Body of pancreas (tissue), 4 donors: ENCODE measurements at places on chromosomes 5 and 9. TPM values are rescaled to one million over a fixed set of nuclear protein-coding genes. Genes with fewer than 3 reads are reported as not detected.

GRCh38 chr9:106625259-106625789 lies 237.6 kb upstream of the ZNF462 start:
- no peaks in the 10 kb centered on the region for H3K36me3 ChIP-seq
- no peak overlapping the region for H3K27ac ChIP-seq
- no peaks in the 10 kb centered on the region for H3K4me1 ChIP-seq
- H3K27me3 ChIP-seq, result no peaks in the 10 kb centered on the region

DNA sequence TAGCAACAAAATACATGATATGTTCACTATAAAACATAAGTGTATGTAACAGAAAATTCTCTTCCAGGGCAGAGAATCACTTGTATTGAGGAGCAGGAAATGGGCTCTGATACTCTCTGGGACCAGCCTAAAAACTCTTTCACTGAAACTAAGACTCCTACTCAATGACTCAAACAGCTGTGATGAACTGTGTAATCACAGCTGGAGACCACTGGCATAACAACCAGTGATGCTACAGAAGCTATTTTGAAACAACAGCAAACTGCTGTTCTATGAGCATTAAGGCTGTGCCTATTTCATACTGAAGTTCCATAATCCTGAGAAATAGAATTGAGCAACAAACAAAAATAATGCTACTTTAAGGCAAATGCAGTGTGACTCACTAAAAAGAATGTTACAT lies 594.0 kb downstream of the HINT1 start:
- no peak overlapping the region for H3K4me3 ChIP-seq
- DNase-seq, result no peak
- no peaks in the 10 kb centered on the region for H3K27me3 ChIP-seq
- no peaks in the 10 kb centered on the region for H3K36me3 ChIP-seq
- H3K27ac ChIP-seq, result no peak overlapping the region
- H3K4me1 ChIP-seq, result no peaks in the 10 kb centered on the region

GRCh38 chr5:71573591-71573990 lies 13.5 kb upstream of the MCCC2 start:
- no peaks in the 10 kb centered on the region for H3K27me3 ChIP-seq
- no peak for DNase-seq
- no peak overlapping the region for H3K4me3 ChIP-seq
- H3K27ac ChIP-seq, result no peak overlapping the region
- H3K36me3 ChIP-seq, result no peaks in the 10 kb centered on the region

GRCh38 chr5:83133797-83134196 lies 56.5 kb downstream of the XRCC4 start:
- no peak overlapping the region for H3K27ac ChIP-seq
- DNase-seq, result no peak

- H3K27me3 ChIP-seq, result no peaks in the 10 kb centered on the region
- no peak for DNase-seq
- no peaks in the 10 kb centered on the region for H3K36me3 ChIP-seq
- H3K4me3 ChIP-seq, result no peak overlapping the region
- H3K27ac ChIP-seq, result peak overlapping the region; percentile 38
Observed at GRCh38 chr9:133528001-133528875, 3.5 kb upstream of the MYMK start.

DNA sequence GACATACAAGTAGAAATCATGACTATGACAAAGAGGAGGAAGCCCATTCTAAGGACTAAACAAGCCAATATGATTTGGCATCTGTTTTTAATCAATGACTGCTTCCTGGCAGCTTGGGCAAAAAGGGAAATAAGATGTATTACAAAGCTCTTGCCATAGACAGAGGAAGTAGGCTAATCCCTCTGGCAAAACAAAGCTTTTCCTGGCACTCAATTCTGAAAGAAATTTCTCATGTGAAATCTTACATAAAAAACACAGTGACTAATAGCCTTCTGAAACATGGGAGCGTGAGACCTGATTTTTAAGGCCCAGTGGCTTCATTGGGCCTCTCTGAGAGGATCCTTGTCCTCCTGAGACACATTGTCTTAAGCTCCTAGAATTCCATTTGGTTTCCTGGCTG lies 93.6 kb downstream of the COL23A1 start:
- no peaks in the 10 kb centered on the region for H3K4me1 ChIP-seq
- no peaks in the 10 kb centered on the region for H3K27me3 ChIP-seq
- H3K36me3 ChIP-seq, result no peaks in the 10 kb centered on the region
- DNase-seq, result no peak
- no peak overlapping the region for H3K27ac ChIP-seq

DNA sequence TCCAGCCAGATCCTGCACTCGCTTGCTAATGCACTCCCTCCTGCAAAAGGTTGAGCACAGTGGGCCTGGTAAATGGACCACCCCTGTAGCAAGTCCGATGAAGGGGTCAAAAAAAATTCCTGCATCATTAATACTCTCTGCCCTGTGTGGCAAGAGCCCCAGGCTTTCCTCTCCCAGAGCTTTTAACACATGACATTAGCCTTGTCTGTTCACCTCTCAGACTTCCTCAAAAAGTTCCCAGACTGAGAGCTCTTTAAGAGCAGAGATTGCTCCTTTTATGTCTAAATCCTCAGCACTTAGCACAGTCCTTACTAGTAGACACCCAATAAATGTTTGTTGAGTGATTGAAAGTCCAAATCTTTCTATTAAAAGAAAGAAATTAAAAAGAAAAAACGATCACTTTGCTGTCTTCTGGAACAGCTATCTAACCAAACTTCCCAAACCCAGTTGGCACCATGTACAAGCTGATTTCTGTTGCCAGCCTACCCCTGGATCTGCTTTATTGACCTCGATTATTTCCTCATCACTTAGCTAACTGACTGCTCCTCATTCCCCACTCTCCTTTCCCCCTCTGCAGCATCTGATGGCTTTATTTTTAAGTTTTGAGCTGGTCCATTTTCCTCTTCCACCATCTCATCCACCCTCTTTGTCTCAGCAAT lies 209.8 kb downstream of the ENC1 start:
- peaks cover 27% of the 10 kb centered on the region for H3K4me1 ChIP-seq
- H3K27ac ChIP-seq, result no peak overlapping the region
- no peaks in the 10 kb centered on the region for H3K27me3 ChIP-seq
- H3K4me3 ChIP-seq, result no peak overlapping the region
- DNase-seq, result no peak
- H3K36me3 ChIP-seq, result no peaks in the 10 kb centered on the region

- H3K27ac ChIP-seq, result no peak overlapping the region
- H3K27me3 ChIP-seq, result no peaks in the 10 kb centered on the region
- H3K36me3 ChIP-seq, result no peaks in the 10 kb centered on the region
Observed at GRCh38 chr5:135242866-135243555, 156.0 kb downstream of the MACROH2A1 start.

- H3K27ac ChIP-seq, result no peak overlapping the region
- peaks cover 7% of the 10 kb centered on the region for H3K4me1 ChIP-seq
- H3K27me3 ChIP-seq, result no peaks in the 10 kb centered on the region
- peaks cover 21% of the 10 kb centered on the region for H3K36me3 ChIP-seq
- DNase-seq, result no peak
Observed at GRCh38 chr9:34087370-34087769, 38.7 kb upstream of the UBAP2 start.

DNA sequence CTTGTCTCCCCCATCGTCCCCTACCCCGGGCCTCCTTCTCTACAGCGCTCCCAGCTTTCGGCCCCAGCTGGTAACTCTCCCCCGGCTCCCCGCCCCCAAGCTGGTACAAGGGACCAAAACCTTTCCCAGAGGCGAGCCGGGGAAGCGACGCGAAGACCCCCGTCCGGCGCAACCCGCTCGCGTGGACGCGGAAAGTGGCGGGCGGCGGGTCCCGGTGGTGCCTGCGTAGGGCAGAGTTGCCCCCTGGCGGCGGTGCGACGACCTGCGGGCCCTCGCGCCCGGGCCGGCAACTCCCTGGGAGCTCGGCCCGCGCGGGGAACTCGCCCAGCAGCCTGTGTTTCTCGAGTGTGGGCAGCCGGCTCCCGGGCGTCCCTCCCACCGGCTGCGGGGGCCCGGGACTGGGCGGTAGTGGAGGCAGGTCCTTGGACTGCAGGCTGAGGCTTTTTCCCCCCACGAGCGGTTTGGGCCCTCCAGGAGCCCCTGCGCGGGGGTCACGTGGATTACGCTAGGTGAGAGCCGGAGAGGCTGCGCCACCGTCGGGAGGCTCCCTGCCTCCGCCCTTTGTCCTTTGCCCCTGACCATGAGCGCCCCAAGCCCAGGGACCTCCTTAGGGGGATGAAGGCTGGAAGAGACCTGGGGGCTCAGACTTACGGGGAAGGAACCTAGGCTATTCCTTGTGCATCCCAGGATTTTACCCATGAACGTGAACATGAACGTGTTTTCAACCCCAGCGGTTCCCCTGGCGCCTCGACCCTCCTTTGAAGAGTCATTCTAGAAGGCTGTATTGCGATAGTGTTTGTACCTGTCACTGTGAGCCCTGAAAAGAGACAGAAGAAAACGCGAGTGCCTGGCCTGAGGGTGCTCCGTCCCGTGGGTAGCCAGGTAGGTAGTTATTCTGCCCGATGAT lies 2.9 kb upstream of the FOXD1 start:
- H3K4me1 ChIP-seq, result peaks cover 21% of the 10 kb centered on the region
- H3K36me3 ChIP-seq, result no peaks in the 10 kb centered on the region
- no peak overlapping the region for H3K4me3 ChIP-seq
- H3K27me3 ChIP-seq, result peaks cover 38% of the 10 kb centered on the region
- no peak overlapping the region for H3K27ac ChIP-seq

DNA sequence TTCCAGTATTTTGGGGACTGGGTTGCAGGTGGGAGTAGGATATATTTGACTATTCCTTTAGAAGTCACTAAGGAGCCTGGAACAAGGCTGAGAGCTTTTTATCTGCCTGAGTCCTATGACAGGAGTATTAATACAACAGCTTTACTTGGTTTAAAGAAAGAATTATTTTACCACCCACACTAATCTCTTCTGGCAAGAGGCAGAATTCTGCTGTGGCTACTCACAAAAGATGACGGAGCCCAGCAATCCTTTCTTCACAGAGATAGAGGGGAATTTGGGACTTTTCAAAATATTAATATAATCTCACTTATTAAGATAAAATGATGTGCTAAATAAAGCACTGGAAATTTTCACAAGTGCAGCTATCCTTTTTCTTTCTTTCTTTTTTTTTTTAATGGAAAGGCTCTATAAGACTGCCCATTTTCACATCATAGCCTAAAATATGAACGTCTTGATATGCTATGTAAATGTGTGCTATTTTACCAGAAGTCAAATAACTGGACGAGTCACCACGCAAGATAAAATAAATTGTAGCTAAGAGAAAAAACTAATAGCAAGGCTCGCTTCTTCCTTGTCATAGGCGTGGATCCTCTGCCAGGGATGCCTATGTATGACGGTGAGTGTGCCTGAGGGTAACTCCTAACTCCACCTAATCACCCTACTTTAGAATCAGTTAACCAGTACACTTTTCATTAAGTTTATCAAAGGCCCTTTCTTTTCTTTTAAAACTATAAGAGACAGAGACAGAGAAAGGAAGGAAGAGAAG lies 76.3 kb downstream of the ZNF608 start:
- peaks cover 58% of the 10 kb centered on the region for H3K4me1 ChIP-seq
- DNase-seq, result no peak
- no peaks in the 10 kb centered on the region for H3K27me3 ChIP-seq
- no peaks in the 10 kb centered on the region for H3K36me3 ChIP-seq

GRCh38 chr5:151463137-151464029 lies 16.0 kb downstream of the SLC36A1 start:
- no peak for DNase-seq
- no peaks in the 10 kb centered on the region for H3K4me1 ChIP-seq
- H3K4me3 ChIP-seq, result no peak overlapping the region
- H3K27me3 ChIP-seq, result no peaks in the 10 kb centered on the region
- no peak overlapping the region for H3K27ac ChIP-seq

DNA sequence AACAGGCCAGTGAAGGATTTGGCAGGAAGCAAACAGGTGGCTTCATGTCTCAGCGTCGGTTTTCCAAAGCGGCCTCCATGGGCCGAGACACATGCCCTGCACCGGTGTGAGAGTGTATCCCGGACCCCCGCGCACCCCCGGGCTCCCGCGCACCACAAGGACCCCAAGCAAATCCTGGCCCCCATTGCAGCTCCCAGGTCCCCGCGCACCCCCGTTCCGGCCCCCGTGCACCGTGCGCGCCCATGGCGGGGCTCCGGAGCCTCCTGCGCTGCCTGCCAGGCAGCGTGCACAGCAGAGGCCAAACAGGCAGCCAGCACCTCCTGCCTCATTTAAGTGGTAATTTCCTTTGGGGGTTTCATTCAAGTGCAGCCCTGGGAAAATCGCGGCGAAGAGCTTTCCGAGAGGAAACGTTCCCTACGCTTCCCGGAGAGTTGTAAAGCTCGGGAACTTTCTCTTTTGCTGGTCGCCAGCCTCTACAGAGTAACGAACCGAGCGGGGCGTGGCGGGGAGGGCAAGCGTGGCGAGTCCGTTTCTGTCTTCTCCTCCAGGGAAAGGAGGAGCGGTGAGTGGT lies 145.5 kb upstream of the SLC24A2 start:
- H3K36me3 ChIP-seq, result no peaks in the 10 kb centered on the region
- H3K4me1 ChIP-seq, result peaks cover 5% of the 10 kb centered on the region
- H3K27me3 ChIP-seq, result no peaks in the 10 kb centered on the region
- DNase-seq, result peak; percentile 15

- no peak overlapping the region for H3K4me3 ChIP-seq
- no peak overlapping the region for H3K27ac ChIP-seq
- H3K27me3 ChIP-seq, result no peaks in the 10 kb centered on the region
- no peaks in the 10 kb centered on the region for H3K36me3 ChIP-seq
- no peak for DNase-seq
Observed at GRCh38 chr5:136679233-136679632, 313.9 kb upstream of the TRPC7 start.

DNA sequence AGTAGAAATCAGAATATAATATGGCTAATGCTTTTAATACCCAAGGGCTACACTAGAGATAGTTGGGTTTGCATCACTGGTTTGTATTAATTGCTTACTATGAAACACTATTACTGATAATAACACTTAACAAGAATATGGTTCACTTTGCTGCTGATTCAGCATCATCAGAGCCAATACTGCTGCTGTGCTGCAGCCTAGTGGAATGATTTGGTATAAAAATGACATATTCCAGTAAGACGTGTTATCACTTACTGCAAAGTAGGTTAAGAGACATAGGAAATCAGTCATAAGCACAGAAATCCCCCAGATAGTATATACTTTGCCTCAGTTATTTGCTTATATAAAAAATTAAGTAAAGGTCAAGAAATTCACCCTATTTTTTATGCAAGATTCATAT lies 2.8 kb downstream of the CDH10 start:
- H3K4me1 ChIP-seq, result no peaks in the 10 kb centered on the region
- H3K36me3 ChIP-seq, result no peaks in the 10 kb centered on the region
- H3K4me3 ChIP-seq, result no peak overlapping the region
- H3K27ac ChIP-seq, result no peak overlapping the region

HAVCR2 gene
- total RNA-seq, result 2.3 TPM

CYLC2 gene
- not detected for total RNA-seq

DAB2IP gene
- total RNA-seq, result 25.2 TPM

TEX48 gene
- not detected for total RNA-seq

PCDHGB6 gene
- total RNA-seq, result 8.0 TPM

LRRC70 gene
- total RNA-seq, result 0.99 TPM

GFI1B gene
- total RNA-seq, result not detected

PCDHAC1 gene
- 4.0 TPM for total RNA-seq
